ENCODE measurements at places on chromosomes 12 and 14. TPM values are rescaled to one million over a fixed set of nuclear protein-coding genes. Genes with fewer than 3 reads are reported as not detected.

DNA sequence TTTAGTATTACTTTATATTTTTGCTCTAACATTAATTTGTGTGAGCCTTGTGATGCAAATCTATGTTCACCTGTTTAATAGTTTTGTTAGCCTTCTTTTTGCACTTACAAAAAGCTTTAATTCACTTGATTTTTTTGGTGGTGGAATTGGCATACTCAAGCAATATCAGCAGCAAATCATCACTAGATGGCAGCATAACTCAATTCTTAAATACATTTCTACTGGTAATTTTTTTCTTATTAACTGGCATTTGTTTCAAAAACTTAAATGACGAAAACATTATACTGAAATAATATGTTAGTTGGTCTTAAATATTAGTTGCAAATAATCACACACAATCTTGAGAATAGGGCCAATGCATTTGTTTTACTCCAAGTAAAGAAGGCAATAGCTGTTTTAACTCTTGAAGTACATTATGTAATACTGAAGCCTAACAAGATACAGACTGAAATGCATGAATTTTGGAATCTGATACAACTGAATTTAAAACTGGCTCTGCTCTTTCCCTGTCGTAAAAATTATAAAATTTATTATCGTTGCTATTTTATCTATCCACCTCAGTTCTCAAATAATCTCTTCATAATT, 151.5 kb downstream of the ATXN7L3B start:
- no peak for DNase-seq

GRCh38 chr12:29990971-29991370, 207.2 kb upstream of the TMTC1 start:
- DNase-seq: no peak

FBLN5 gene
- polyA plus RNA-seq: 48.2 TPM

SRRM4 gene
- under 0.01 TPM for polyA plus RNA-seq

DNA sequence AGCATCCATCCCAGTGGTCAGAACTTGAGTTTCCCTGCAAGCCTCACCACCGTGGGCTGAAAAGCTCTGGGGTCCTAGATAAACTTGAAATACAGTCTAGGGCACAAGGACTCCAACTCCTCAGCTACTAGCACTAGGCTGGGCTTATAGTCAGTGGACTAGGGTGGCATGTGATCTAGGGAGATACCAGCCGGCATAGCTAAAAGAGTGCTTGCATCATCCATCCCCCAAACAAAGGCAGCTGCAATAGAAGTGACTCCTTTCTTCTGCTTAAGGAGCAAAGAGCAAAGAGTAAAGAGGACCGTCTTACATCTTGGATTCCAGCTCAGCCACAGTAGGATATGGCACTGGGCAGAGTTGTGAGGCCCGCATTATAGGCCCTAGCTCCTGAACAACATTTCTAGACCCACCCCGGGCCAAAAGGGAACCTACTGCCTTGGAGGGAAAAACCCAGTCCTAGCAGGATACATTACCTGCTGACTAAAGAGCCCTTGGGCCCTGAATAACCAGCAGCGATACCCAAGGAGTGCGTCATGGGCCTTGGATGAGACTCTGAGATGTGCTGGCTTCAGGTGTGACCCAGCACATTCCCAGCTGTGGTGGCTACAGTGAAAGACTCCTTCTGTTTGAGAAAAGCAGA, 17.9 kb upstream of the SOS2 start:
- no peak for DNase-seq

DNA sequence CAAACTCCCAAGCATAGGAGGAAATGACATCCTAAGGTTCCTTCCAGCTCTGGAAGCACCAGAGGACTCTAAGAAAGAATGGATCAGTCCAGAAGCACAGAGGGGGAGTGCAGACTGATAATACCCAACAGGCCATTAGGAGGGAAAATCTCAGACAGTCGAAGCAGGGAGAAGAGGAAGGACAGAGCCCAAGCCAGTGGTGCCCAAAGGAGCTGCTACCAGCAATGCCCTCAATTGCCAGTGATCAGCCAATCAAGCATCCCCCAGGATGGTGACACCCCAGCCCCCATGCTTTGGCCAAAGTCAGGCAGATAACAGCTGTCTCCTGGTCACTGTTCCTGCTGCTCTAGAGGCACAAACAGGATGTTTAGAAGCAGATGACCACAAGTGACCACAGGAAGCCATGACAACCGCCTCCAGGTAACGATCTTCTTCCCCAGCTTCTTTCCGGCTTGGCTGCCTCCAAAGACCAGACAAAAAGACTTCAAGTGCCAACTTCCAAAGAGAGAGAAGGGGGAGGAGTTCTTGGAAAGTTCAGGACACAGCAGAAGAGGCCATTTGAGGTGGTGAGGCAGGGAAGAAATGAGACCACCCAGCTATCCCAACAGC, 16.2 kb downstream of the PXN start:
- no peak for DNase-seq

FAM181A gene
- not detected for polyA plus RNA-seq

- no peak for DNase-seq
Observed at GRCh38 chr14:42437809-42438208, 831.1 kb downstream of the LRFN5 start.

DNA sequence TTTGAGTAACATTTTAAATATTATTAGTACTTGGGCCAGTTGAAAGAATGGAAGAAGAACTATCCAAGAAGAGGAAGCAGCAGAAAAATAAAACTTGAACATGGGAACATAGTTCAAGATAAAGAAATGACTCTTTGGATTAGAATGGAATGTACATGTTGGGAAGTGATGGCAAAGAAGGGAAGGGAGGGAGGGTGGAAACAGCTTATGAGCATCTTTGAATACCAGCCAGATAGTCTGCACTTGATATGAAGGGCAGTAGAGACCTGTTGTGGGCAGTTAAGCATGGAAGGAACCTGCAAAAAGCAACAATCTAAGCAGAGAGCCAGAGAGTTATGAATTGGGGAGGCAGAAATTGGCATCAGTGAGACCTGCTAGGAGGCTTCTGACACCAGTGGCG, 10.0 kb upstream of the IL22 start:
- no peak for DNase-seq

DNA sequence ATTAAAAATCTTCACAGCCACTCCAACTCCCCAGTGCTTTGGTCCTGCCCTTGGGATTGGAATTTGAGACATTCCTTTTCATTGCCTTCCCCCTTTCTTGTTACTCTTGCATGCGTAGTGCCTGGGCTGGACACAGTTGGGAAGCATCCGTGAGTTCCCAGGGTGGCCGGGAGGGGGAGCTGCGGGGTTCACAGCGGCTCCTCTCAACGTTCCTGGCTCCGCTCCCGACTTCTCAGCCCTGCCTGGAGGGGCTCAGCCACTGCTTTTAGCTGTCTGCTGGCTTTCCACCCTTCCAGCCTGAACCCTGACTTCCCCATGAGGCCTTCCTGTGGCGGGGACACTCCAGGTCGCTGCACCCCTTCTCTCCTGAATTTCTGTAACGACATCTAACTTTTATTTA, 3.2 kb downstream of the TEX52 start:
- peak; percentile 87 for DNase-seq

RNASE3 gene
- 2.8 TPM for polyA plus RNA-seq

MOAP1 gene
- 23.8 TPM for polyA plus RNA-seq

DNA sequence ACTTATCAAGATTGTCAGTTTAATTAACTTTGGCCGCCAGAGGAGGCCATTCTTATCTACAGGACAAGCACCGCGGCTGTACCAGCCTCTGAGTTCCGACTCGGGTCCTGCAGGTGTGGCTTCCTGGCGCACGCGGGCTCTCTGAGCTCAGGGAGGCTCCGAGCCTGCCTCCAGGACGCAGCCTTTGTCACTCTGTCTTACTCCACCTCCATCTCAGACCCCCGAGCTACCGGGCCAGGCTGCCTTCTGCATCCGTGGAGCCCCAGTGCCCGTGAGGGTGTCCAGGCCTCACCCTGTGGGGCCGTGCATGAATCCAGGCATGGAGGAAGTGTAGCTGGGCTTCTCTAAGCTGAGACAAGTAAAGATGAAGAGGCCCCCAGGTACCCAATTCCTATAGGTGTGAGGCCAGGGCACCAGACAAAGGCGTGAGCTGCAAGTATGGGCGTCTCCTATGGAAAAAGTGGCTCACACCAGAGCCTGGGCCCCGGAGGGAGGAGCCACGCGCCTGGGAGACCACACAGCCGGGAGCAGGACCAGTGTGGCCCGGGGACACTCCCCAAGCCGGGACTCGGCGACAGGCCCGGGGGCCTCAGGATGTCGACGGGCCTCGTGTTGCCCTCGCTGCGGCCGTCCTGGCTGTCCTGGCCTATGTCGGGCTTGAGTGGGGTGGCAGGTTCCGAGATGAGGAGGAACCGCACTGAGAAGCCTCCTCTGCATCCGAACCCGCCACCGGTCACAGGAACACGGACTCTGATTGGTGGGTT, 42.8 kb downstream of the NOC4L start:
- no peak for DNase-seq

GRCh38 chr12:132147423-132148367, 3.4 kb downstream of the NOC4L start:
- peak; percentile 72 for DNase-seq

KLRC1 gene
- 2.3 TPM for polyA plus RNA-seq

SNX6 gene
- 54.4 TPM for polyA plus RNA-seq

DNA sequence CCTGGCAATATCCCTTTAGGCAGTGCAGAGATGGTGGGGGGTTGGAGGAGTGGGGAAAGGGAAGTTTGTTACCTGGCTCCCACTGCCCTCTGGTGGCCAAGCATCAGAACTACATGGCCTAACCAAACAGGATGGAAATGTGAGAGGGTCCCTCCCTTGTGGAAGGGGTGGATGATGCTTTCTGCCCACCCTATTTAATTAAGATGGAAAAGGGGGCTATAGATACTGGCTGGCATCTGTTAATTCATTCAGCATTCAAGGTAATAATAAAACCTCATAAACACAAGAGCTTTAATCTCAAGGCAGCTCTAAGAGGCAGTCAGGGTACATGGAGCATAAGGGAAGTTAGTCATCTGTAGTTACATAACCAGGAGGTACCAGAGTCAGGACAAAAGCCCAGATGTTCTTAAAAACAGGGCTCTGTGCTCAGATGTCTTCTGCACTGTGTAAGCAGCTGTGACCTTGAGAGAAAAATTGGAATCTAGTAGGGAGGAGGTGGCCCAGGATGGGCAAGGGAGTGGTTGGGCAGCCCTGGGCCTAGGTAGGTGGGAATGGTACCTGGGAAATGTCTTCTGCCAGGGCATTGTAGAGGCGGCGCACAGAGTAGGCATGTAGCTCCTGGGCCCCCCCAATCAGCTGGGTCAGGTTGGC, 4.6 kb downstream of the AP1G2 start:
- no peak for DNase-seq

ERG28 gene
- 9.4 TPM for polyA plus RNA-seq

CACNA2D4 gene
- 4.9 TPM for polyA plus RNA-seq

GRCh38 chr14:60807247-60807646, 72.7 kb downstream of the MNAT1 start:
- DNase-seq: no peak

MYO1H gene
- polyA plus RNA-seq: not detected

LRRC10 gene
- polyA plus RNA-seq: not detected

DNA sequence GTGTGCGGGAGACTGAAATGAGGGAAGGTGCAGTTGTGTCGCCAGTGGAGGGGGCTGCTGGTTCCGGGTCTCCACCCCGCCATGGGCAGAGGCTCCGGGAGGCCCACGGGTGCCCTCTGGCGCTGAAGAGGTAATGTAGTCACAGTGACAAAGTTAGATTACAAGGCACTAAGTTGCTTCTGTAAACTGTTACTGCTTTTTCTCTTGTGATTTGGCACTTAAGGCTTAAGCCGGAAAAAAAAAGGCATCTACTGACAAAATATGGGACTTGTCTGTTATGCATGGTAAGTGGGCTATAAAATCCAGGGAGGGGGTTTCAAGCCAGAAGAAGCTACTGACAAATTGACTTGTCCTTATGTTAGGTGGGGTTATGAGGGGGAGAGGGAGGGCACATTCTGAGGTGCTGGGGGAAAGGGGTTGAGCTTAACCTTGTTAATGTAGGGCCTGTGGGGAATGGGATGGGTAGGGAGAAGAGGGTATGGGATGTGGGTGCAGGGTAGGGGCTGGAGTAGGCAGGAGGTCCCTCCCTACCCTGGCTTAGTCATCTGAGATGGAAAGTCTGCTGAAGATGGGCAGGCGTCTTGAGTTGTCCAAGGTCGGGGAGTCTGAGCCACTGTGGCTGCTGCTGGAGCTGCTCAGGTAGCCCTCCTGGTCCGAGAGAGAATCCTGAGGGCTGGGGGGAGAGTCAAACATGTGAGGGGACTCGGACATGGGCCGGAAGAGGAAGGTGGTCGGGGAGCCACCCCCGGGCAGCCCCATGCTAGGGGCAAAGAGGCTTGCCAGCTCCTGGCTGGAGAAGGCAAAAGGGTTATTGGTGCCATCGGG, 3.7 kb downstream of the ZFP36L1 start:
- DNase-seq: peak; percentile 96

DNA sequence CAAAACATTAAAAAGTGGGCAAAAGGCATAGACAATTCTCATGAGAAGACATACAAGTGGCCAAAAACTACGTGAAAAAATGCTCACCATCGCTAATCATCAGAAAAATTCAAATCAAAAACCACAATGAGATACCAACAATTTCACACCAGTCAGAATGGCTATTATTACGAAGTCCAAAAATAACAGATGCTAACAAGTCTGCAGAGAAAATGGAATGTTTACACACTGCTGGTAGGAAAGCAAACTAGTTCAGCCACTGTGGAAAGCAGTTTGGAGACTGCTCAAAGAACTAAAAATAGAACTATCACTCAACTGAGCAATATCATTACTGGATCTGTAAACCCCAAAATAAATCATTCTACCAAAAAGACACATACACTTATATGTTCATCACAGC, 76.2 kb downstream of the PRKD1 start:
- no peak for DNase-seq

DNA sequence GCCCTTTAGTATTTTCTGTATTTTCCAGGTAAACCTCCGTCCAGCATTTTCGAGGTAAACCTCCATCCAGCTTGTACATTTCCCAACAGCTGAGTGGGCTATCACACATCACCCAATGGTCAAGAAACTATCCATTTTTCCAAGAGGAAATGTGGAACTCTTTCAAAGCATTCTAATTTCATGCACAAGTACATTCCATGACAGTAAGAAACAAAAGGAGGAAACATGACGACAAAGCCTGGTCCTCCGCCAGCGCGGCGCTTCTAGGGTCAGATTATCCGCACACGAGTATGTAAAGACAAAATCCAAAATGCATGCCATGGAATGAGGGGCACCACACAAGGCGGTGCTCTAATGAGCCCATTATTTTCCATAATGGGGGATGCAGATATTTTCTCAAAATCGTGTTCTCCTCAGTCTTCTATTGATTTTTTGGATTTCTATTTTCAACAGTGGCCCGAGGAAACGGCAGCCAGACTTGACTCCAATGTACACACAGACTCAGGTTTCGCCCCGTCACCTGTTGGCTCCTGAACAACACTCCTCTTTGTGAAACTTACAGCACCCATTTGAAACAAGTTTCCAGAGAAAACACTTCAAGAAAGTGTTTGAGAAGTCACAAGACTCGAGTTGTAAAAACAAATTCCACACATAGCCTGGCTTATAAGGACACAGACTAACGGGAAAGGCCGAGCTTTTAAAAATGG, 107.4 kb downstream of the PRICKLE1 start:
- no peak for DNase-seq

NDRG2 gene
- polyA plus RNA-seq: 74.1 TPM

Measured in spleen (tissue), 13 donors.